ENCODE measurements at places on chromosomes 5 and 9. TPM values are rescaled to one million over a fixed set of nuclear protein-coding genes. Genes with fewer than 3 reads are reported as not detected.

Gene INSL4
- polyA plus RNA-seq: not detected

Gene SURF1
- 63.5 TPM for polyA plus RNA-seq

Gene TMEFF1
- polyA plus RNA-seq: not detected

Gene RNF183
- polyA plus RNA-seq: not detected

Gene BNC2
- 0.28 TPM for polyA plus RNA-seq

Gene PCDHA6
- not detected for polyA plus RNA-seq

Gene COL15A1
- polyA plus RNA-seq: 61.5 TPM

Gene MYOZ3
- polyA plus RNA-seq: 0.24 TPM

Gene FCN2
- 3.1 TPM for polyA plus RNA-seq

Gene CTXN3
- polyA plus RNA-seq: not detected

Gene SNCAIP
- 0.36 TPM for polyA plus RNA-seq

Gene CD180
- 0.52 TPM for polyA plus RNA-seq

All from adipose tissue (tissue), 3 donors.